ENCODE measurements at places on chromosomes 11 and 22. TPM values are rescaled to one million over a fixed set of nuclear protein-coding genes. Genes with fewer than 3 reads are reported as not detected.

APOBEC3A gene
- 1.1 TPM for polyA plus RNA-seq

PANX3 gene
- polyA plus RNA-seq, result not detected

SLC7A4 gene
- 0.18 TPM for polyA plus RNA-seq

POU2AF3 gene
- polyA plus RNA-seq, result 5.4 TPM

AP1B1 gene
- 32.7 TPM for polyA plus RNA-seq

DNA sequence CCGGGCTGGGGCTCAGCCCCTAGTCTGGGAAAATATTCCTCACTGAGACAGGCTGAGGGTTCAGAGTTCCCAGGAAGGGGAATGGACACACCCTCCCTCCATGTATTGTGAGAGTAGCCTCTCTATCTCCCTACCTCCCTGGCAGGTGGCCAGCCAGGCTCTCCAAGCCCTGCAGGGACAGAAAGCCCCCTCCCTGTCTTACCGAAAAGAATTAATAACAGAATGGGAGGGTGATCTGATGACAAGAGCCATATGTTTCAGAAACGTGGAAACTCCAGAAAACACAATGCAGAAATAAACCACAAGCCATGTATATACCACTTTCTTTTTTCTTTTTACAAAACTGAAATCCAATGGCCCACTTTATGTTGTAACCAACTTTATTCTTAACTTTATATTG is 140.0 kb downstream of the CHST1 start:
- DNase-seq, result peak; percentile 74

- DNase-seq, result peak; percentile 75
Observed at GRCh38 chr22:24768537-24769374, 5.8 kb downstream of the PIWIL3 start.

DNA sequence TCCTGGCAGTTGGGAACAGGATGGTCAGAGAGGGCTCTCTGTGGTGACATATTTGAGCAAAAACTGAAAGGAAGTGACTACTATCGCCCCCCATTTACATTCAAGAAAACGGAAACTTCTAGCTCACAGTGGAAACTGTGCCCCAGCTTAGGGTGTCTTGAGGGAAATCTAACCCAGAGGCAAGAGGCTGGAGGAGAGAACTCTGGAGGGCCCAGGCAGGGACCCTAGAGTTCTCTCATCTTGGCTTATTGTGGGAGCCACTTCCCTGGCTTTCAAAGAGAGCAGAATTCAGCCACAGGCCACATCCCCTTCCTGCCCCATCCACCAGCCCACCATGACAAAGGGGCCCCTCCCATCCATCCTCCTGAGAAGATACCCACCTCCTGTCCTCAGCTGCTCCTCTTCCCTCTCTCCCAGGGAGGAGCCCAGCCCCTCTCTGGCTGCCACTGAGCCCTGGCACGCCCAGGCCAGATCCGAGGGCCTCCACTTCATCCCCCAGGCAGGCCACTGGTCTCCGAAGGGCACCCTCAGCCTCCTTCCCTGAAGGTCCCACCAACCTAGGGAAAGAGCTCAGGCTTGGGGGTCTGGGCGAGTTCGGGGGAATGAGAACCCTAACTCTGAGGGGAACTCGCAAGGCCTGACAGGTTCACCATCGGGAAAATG is 1.6 kb upstream of the TMPRSS13 start:
- no peak for DNase-seq

DNA sequence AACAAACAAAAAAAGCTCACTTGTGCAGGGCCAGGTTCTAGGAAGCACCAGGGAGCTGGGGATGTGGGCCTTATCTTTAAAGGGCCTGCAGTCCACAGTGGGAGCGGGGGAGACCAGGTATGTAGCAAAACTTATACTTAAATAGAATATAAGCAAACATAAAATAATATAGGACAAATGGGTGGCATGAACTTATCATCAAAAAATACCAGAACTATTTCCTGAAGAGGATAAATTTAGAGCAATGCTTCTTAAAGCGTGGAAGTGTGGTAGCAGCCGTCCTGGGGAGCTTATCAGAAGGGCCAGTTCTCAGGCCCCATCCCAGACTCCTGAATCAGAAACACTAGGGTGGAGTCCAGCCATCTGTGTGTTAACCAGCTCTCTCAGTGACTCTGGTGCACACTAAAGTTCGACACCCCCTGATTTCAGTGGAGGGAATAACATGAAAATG is 9.3 kb downstream of the VPS26B start:
- no peak for DNase-seq

DNA sequence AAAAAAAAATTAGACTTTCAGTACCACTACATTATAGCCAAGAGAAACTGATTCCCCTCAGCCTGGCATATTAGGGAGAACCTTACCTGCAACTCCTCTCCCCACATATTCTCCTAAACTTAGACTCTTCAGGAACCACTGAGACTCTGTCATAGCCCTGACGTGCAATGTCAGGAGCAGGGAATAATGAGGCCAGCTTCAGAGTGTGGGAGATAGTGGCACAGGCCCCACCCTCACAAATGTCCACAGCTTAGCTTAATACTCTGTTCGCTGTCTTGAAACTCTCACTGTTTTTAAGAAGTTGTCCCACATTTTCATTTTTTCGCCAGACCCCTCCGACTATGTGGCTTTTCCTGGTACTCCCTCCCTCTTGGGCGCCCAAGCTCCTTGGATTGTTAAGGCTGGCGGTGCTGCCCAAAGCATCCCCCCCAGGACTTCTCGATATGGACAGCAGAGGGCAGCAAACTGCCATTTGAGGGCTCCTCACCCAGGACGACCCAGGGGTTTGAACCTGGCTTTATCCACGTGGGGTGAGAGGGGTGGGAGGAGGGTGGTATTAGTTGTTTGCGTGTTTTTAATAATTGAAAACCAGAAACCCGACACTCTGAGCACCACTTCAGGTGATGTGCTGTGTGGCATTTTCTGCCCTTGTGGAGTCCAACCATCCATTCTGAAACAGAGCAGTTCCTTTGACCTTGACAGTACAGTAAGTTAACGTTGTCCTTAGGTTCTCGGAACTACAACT is 45.2 kb upstream of the RASSF10 start:
- DNase-seq, result peak; percentile 71

DNA sequence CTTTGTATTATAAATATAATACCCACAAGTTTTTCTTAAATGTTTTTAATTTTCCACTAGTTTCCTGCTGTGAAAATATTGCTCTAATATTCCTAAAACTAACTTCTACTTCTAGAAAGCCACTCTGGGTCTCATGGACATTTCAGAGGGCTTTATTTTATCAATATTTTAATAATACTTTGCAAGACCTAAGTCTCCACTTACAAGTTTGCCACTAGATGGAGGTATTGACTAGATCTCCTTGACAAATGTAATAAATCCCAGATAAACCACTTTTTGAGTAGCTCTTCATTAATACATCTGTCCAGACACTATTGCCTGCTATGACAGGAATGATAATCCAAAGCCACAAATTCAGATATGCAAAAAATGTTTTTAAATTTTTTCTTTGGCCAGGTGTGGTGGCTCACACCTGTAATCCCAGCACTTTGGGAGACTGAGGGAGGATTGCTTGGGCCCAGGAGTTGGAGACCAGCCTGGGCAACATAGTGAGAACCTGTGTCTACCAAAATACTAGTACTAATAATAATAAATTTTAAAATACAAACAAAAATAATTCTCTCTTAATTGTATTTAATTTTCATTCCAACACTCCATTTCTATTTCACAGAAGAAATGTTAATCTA is 3.5 kb upstream of the ACAT1 start:
- peak; percentile 56 for DNase-seq

DNA sequence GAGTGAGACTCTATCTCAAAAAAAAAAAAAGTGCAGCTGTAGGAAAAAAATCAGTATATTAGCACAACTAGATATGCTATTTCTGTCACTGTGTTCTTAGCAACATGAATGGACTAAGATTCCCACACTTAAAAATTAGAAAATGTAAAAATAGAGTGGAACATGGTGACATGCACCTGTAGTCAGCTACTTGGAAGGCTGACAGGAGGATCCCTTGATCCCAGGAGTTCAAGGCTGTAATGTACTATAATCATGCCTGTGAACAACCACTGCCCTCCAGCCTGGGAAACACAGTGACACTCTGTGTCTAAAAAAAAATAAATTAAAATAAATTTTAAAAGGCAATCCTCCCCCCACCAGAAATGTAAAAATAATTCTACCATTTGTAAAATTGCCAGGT is 29.8 kb downstream of the PICALM start:
- DNase-seq, result no peak

GRCh38 chr11:102647430-102647829 is 22.3 kb upstream of the MMP20 start:
- DNase-seq, result no peak
